ENCODE measurements at places on chromosomes 2 and 18.

DNA sequence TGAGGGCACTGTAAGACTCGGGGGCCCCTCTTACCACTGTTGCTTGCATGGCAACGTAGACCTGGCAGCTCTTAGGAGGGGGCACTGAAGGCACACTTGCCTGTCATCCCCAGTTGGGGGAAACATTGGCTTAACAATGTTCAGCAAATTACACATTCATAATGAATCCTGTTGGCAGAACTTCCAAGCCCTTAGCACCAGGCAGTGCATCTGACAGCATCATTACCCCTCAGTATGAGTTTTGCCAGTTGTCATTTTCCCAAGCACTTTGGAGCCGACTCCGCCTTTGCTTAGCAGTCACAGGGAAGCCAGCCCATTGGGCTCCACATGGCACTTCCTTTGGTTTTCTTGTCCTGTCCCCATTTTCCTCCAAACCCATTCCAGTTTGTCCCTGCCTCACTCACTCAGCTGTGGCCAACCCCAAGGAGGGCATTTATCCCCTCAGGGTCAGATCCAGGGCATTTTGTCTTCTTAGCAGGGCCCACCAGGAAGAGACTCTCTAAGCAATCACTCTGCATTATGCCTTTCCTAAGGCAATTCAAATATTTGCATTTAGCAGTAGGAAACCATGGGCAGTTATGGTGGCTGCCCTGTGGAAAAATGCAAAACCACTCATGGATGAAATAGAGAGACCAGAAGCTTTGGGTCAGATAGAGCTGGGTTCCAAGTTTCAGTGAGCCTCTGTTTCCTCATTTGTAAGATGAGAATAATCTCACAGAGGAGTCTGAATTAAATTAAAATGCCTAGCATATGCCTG is 73.9 kb downstream of the VSNL1 start:
- DNase-seq, result no peak

- no peak for DNase-seq
Observed at GRCh38 chr2:35114765-35115164, 1240.8 kb upstream of the CRIM1 start.

- DNase-seq, result no peak
Observed at GRCh38 chr2:932320-933115, 18.1 kb upstream of the SNTG2 start.

DNA sequence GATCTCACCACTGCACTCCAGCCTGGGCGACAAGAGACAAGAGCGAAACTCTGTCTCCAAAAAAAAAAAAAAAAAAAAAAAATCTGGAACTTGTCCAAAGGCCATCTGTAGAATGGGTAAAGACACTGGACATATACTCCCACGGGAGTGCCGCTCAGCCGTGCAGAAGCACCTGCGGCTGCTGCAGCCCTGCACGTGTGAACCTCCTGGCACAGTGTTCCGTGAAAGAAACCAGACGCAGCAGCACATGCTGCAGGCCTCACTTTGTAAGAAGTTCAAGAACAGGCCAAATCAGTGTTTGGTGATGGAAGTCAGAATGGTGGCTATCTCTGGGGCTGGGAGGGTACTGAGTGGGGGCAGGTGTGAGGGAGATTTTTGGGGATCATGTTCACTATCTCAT is 6.5 kb downstream of the CHRND start:
- no peak for DNase-seq

GRCh38 chr2:10759151-10759714 is 37.8 kb downstream of the ATP6V1C2 start:
- no peak for DNase-seq

DNA sequence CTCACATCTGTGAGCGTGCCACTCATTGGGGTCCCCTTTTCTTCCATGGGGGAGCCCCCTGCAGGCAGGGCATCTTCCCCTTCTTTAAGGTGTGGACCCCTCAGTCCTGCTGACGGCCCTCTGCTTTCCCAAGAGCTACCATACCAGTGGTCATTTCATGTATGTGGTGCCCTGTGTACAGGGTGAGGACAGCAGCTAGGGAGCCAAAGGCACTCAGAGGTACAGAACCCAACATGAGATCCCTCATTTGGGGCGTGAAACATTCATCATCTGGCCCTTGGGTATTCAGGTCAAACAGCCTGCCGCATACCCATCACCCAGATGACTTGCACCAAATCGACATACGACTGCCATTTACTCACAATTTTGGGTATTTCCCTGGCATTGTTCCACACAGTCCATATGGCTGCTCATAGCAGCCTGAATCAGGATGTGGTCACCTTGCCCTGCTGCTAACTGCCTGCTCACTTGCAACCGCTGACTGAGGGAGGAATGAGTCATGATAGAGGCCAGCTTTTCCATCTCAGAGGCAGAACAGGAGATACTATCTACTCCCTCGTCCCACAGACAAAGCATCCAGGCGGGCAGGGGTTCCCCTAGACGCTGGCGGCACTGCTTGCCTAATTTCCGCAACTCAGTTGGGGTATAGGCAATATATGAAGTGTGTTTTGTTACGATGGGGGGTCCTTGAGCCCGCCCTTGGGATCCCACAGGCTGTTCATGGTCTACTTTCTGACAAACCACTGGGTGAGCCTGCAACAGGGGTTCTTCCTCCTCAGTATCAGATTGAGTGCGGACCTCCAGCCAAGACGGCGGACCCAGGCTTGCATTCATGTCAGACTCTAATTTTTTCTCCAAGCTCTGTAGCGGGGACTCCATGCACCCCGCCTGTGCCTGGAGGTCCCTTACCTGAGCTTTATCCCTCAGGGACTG is 228.6 kb downstream of the SATB2 start:
- DNase-seq, result peak; percentile 88

GRCh38 chr18:54250846-54251261 is 18.5 kb upstream of the POLI start:
- no peak for DNase-seq

DNA sequence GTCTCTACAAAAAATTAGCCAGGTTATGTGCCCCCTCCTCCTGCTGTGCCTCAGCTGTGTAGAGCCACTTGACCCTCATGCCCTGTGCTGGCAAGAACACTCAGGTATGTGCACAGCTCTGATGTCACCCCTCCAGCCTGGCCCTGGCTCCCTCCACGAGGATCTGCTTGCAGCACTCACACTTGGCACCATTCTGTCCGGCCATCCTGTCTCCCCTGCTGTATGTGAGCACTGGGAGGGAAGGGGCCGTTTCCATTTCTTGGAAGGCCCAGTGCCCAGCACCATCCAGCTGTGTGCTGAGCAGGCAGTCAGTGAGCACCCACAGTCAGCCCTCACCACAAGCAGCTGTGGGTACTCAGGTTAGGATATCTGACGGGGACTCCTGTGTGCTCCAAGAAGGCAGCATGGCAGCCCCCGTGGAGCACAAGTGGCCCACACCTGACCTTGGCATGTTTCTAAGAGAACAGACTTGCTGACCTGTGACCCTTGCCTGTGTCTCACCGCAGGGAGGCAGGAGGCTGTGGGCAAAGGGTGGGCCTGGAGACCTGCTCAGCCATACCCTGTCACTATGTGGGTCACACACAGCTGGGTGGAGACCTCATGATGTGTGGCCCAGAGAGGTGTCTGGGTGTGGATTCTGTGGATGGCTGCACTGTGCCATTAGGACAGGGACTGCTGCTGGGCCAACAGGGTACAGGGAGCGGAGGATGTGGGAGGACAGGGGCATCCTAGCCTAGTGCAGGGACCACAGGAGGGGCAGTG is 31.5 kb downstream of the USP34 start:
- no peak for DNase-seq

GRCh38 chr18:34947711-34948125 is 93.5 kb upstream of the MAPRE2 start:
- no peak for DNase-seq

GRCh38 chr2:239826786-239827522 is 198.2 kb downstream of the NDUFA10 start:
- no peak for DNase-seq

- no peak for DNase-seq
Observed at GRCh38 chr2:40109381-40109780, 330.3 kb upstream of the THUMPD2 start.

- DNase-seq, result no peak
Observed at GRCh38 chr2:222269132-222269531, 29.7 kb downstream of the PAX3 start.

DNA sequence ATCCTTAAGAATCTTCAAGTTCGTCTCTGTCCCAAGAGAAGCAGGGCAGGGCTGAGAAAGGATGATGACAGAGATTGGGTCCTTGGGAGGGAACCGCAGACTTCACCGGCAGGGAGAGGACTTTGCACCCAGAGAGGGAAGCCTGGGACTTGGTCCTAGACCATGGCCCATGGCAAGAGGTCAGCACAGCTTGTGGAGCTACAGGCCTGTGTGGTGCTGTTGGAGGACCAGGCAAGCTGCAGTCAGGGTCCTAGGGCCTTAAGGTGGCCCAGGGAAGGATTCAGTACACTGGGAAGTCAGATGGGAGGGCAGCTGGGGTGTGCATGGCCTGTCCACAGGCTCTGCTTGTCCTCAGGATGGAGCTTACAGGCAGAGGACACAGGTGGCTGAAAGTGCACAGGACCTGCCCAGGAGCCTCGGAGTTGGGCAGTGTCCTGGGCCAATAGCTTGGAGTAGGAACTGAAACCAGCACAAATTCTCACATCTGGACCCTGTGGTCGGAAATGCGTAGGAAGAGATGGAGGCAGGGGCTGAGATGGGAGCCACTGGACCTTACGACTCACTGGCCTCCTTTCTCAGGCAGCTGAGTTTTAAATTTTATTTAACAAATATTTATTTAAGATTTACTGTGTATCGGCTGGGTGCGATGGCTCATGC is 56.4 kb upstream of the TCF7L1 start:
- DNase-seq, result no peak

DNA sequence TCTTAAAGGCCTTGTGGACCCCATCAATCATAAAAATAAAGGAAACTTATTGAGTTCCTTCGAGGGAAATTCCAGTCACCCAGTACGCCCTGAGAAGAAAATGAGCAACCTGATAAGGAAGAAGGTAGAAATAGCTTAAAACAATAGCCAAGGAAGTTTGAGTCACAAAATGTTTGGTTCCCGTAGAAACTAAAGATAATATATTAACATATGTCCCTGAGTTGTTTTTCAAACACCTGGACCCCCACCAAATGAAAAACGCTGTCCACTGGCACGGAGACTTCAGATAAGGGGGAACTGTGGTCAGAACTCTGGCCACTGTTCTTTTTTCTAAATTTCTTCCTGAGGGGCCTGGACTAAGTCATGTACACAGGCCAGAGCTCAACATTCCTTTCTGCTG is 669.1 kb downstream of the ADCYAP1 start:
- DNase-seq, result no peak

GRCh38 chr2:74426181-74426758 is 4.7 kb downstream of the WDR54 start:
- no peak for DNase-seq

DNA sequence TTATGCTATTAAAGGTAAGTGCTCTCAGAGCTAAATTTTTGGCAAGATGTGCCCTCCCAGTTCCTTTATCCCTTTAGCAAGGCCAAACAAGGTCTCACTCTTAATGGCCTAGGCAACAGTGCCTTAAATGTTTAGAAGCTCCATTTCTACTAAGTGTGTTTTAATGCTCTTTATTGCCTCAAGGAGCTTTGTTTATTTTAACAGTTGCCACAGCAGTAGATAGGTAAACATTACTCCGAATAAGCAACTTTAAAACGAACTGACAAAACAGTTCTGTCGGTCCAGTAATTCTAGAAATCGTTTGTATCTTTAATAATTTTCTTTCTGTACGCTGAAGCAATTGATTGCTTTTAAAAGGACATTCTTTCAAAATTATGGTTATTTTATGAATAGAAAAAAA is 74.5 kb downstream of the PIEZO2 start:
- DNase-seq, result no peak

GRCh38 chr18:26406854-26407517 is 141.4 kb downstream of the KCTD1 start:
- DNase-seq, result no peak

DNA sequence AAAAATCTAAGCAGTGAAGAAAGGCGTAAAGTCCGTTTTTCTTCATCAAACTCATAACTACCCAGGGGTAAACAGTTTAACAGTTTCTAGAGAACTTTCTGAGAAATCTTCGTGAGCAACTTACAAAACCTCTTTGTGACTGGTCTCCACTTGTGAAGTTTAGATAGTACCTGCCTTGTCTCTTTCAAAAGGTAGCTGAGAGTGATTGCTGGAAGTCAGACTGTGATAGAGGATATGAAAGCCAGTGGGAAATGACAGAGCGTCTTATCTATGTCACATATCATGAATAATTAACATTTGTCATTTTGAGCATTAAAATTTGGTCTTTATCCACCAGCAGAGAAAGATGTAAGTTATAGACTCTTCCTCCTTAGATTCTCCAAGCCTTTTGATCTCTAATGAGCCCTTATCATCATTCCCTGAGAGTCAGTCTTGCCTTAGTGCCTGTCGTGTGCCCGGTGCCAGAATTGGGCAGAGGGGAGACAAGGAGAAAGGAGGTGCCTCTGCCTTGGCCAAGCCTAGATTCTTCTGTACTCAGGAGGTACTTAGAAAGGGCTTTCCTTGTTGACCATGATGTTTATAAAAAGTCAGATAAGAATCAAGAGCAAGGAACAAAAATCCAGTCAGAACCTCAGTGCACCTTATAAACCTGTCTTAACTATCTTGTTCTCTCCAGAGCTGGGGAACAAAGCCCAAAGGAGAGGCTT is 205.1 kb upstream of the EPAS1 start:
- DNase-seq, result no peak

- DNase-seq, result no peak
Observed at GRCh38 chr18:44548291-44549221, 132.1 kb upstream of the SETBP1 start.

GRCh38 chr2:203637471-203638167 is 68.8 kb upstream of the CD28 start:
- DNase-seq, result no peak

DNA sequence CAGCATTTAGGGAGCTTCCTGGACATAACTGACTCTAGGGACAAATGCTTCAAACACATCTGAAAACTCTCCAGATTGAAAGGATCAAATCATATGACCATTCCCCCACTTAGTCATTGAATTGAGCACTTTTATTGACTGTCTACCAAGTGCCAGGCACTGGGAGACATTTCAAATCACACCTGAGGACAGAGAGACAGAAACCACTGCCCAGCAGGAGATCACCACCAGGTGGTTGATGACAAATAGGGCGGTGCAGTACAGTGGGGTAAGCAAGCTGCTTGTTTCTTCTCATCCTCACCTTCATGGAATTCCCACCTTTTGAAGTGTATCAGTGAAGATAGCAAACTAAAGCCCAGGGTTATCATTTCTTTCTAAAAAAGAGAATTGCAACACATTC is 19.0 kb upstream of the CXCR4 start:
- no peak for DNase-seq
